ENCODE measurements at places on chromosomes 16 and 17. TPM values are rescaled to one million over a fixed set of nuclear protein-coding genes. Genes with fewer than 3 reads are reported as not detected.

DNA sequence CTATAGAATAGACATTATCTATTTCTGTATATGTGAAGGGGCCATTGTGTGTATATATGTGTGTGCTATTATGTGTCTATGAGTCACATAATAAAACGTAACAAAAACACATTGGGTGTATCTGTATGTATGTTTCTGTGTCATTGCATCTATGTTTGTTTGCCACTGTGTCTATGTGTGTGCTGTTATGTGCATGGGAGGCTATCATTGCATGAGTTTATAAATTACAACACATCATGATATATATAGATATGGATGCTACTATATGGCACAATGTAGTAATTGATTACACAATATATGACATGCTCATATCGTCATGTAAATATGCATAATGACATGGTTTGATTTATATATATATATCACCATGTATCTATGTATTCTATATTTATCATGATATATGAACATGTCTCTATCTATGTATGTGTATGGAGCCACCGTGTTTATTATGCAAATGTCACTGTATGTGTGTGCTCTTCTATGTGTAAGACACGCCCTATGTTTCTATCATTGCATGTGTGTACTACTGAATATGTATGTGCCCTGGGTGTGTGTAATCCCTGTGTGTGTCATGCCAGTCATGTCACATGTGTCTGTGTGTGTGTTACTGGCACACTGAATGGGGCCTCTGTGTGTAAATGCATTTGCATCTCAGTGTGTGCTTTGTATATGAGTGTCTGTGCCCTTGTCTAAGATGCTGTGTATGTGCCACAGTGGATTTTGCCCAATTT is 1.4 kb upstream of the TSPOAP1 start:
- DNase-seq: no peak

DNA sequence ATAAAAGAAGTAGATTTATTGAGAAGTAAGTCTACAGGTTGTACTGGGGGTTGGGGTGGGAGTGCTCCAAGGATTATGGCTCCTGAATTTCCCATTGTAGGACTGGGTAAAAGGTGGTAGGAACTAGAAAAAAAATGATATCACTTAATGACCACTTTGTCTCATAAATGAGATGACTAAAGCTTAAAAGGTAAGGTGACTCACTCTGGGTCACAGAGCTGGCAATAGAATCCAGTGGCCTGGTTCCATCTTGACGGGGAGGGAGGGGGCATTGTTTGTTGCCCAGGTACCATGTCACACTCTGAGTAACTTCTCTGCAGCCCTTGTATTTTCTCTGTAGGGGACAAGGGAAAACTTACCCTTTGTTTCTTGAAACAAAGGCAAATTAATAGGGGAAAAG is 126.1 kb downstream of the PITPNC1 start:
- peak; percentile 43 for DNase-seq

DNA sequence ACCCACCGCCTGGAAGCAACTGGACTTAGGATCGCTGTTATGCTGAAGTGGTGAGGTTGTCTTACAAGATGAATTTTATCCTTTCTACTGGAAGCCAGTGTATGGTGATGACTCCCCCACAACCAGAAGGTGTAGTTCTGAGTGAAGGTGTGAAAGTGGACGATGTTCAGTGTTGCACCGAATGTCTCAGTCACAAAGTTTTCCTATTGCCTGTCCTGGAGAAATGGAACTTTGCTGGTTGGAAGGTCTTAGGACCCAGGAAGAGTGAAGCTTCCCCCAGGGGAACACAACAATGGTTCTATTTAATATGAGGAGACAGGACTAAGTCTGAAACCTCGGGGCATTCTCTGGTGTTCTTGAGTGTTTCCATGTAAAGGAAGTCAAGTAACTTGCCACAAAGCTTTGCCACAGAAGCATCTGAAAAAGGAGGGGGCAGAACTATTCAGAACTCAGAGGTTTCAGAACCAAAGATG is 44.2 kb downstream of the USP22 start:
- no peak for DNase-seq

- DNase-seq: no peak
Observed at GRCh38 chr17:43151880-43152456, 19.0 kb upstream of the NBR1 start.

- DNase-seq: peak; percentile 14
Observed at GRCh38 chr17:35373984-35374765, 754 bp upstream of the SLFN11 start.

DNA sequence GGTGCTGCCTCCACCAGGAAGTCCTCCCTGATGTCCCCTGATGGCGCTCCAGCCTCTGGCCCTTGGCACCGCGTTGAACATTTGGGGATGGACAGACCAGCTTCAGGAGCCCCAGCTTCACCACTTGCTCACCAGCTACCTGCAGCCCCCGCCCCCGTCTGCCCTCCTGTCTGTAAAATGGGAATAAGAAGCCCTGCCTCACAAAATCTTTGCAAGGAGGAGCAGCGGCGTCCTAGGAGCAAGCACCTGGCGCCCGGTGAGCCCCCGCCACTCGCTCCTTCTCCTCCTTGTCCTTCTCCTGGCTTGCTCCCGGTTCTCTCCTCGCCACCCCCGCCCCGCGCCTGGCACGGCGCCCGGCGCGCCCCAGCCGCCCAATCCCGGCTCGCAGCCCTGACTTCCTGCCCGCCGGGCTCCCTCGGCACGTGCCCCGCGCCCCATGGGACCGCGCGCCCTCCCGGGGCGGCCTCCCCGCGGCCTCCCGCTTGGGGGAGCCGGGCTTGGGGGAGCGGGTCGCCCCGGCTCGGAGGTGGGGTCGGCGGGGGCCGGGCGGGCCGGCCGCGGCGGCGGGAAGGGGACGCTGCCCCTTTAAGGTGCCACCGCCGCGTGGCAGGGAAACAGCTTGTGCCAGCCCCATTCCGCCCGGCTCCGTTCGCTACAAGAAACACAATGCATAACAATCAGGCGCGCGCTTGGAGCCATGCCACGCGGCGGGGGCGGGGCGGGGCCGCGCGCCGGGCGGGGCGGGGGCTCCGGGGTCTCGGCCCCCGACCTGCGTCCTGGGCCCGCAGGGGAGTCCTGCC is 9.1 kb upstream of the PPP1R1B start:
- peak; percentile 73 for DNase-seq

- DNase-seq: no peak
Observed at GRCh38 chr17:67278363-67278762, 33.4 kb upstream of the HELZ start.

DNA sequence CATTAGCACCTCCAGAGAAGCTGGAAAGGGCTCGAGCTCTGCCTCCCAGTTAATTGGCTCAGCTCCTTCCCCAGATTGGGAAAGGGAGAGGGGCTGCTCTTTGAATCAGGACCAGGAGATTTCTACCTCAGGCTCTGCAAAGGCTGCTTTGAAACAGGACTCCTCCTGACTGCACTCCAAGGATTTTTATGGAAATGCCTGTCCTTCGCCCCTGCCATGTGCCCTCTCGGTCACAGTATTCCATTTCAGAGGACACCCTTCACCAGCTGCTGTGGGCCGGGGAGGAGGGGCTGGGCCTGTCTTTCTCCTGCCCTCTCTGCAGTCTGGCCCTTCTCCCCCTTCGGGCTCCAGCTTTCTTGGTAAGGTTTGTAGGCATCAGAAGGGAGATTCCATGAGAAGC is 13.6 kb downstream of the MRM1 start:
- DNase-seq: no peak

Gene NQO1
- 140 TPM for total RNA-seq

DNA sequence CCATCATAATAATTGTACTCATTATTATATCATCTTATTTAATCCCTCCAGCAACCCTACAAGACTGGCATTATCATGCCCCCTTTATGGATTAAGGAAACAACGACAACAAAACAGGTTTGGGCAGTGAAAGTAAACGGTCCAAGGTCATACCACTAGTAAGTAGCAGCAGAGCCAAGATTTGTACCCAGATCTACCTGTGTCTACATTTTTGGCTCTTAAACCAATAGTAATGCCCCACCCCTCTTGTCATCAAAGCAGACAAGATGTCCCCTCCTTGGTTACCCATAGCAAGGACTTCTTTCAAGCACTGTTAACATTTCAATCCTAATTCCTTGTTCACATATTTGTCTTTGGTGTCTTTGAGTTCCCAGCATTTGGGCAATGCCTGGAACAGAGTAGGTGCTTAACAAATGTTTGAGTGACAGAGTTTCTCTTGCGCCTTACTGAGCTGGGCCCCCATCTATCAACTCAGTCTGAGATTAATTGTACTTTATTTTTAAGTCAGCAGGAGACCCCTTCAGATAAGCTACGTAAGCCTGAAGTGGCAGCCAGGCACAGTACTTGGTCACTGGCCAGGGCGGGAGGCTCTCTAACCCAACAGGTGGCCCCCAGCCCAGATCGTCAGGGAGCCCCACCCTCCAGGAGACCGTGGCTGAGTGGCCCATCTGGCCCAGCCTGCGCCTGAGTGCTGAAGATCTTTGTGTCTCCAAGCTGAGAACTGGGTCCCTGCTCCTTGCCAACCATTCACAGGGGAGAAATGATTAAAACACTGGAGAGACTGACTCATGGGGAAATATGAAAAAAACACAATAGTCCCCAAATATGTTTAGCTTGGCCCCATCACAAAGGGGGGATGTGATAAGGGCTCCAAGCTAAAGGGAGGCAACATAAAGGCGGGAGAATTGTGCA is 75.8 kb downstream of the AXIN2 start:
- DNase-seq: peak; percentile 18

GRCh38 chr16:17775061-17775460 is 304.3 kb upstream of the XYLT1 start:
- DNase-seq: no peak

DNA sequence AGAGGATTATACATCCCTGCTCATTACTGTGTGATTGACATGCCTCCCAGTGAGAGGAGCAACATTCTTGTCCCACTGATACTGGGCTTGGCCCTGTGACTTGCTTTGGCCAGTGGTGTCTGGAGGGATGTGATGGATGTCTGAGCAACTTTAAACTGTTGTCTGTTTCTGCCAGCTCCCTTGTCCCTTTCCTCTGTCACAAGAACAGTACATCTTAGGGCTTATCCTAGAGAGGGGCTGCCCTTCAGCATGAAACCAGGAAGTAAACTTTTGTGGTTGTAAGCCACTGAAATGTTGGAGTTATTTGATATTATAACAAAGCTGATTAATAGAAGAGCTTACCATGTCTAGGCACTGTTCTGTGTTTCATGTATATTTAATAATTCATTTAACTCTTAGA is 82.9 kb upstream of the GPRC5B start:
- no peak for DNase-seq

GRCh38 chr16:89517128-89517527 is 8.9 kb downstream of the SPG7 start:
- DNase-seq: no peak

Measured in MCF 10A (cell line).